ENCODE measurements at places on chromosomes 2 and 18.

DNA sequence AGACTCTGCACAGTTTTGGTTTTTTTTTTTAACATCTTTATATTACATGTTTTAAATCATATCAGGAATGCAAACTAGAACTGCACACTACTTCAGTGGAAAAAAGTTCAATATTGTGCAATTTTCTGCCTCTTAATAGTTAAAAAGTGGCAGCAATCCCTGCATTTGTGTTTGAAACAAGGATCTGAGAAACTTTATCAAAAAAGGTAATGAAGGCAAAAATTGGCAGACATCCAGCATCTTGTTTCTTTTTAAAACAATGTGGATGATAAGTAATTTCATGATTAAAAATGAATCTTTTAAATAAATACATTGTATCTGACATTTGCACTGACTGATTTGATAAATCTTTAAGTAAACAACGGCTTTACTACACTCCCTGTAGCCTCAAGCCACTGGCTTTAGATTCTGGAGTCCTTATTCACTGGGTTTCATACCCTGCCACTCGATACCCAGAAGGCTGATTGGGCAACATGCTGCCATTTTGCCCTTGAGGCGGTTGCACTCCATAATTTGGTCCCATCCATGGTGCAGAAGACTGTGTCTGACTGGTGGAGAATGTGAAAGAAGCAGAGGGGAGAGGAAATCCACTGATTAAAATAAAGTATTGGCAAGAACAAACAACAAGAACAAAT is 21.6 kb upstream of the C2orf42 start:
- no peak overlapping the region for H3K27ac ChIP-seq
- peaks cover 13% of the 10 kb centered on the region for H3K4me1 ChIP-seq
- H3K4me3 ChIP-seq: no peak overlapping the region
- H3K27me3 ChIP-seq: no peaks in the 10 kb centered on the region
- H3K36me3 ChIP-seq: peaks cover 64% of the 10 kb centered on the region

DNA sequence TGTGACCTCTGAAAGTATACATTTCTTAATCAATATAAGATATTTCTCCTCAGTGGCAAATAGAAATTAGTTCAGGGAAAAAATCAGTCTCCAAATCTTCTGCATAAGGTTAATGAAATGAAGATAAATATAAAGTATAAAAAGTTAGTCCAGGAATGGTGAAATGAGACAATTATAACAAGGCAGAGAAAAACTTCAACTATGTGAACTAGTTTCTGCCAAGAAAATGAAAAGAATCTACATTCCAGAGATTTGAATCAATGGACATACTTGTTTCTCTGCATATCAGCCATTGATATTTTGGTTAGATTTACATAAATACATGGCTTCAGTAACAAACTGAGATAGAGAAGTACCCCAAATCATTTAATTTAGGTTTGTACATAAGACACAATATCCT is 249.0 kb downstream of the EXOC6B start:
- H3K36me3 ChIP-seq: no peaks in the 10 kb centered on the region
- no peak overlapping the region for H3K27ac ChIP-seq
- H3K4me3 ChIP-seq: no peak overlapping the region
- H3K4me1 ChIP-seq: peaks cover 37% of the 10 kb centered on the region
- H3K27me3 ChIP-seq: no peaks in the 10 kb centered on the region

DNA sequence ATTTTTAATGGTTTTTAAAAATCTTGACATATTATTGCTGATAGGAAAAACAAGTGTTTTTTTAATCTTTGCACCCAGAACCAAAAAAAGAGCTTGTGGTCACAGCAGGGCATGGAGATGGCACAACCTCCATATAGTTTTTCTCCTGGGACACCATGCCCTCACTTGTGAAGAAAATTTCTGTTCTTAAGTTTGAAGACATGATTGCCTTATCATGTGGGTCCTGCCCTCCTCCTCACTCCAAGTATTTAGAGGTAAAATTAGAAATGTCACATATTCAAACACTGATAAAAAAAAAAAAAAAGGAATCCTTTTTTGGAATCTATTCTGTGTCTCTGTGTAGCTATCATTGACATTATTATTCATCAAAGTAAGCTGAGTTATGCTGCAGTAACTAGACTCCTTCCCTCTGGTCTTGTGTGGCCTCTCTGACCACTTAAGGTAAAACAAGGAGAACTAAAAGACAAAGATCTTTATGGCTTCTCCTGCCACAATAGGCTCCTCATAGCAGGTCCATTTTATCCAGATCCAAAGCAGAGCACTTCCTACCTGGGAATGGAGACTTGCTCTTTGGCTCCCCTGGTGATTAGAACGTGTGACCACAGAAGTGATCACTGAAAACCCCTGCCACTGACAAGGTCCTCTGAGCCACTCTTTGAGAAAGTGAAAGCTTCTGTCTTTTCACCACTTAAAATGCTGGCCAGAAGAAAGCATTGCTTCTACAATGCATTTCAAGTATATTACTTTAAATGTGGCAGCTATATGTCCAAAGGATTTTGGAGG is 19.8 kb downstream of the ADD2 start:
- DNase-seq: no peak
- peaks cover 31% of the 10 kb centered on the region for H3K27me3 ChIP-seq
- H3K4me1 ChIP-seq: no peaks in the 10 kb centered on the region

DNA sequence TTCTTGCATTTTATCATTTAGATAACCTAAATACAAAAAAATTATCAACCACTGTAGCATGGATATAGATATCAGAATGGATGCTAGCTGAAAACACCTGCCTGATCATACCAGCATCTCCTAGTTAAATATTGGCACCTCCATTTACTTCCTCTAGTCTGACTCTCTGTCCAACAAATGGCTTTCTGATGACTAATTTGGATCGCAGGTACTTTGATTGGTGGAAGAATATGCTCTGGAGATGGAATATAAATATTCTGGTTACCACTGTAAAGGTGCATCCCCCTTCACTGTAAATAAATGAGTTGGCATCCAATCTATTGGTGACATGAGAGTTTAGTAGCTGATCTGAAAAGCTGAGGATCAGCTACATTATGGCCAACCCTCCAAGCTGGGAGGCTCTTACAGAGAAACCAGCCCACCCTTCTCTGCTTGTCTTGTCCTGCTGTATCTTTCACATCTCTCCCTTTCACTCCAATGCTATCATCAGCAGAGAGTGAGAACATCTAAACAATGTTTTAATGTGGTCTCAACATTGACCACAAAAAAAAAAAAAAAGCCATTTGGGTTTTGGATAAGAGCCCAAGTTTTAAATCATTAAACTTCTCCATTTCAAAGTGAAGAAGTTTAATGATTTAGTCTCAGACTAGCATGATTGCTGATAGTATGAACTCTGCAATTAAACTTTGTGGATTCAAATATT is 90.5 kb downstream of the PMAIP1 start:
- no peak for DNase-seq
- no peak overlapping the region for H3K4me3 ChIP-seq
- H3K27ac ChIP-seq: no peak overlapping the region
- H3K36me3 ChIP-seq: no peaks in the 10 kb centered on the region
- H3K4me1 ChIP-seq: no peaks in the 10 kb centered on the region

GRCh38 chr2:178229927-178230326 is 35.6 kb downstream of the OSBPL6 start:
- no peak overlapping the region for H3K27ac ChIP-seq
- H3K4me3 ChIP-seq: no peak overlapping the region
- no peak for DNase-seq
- H3K4me1 ChIP-seq: no peaks in the 10 kb centered on the region
- no peaks in the 10 kb centered on the region for H3K27me3 ChIP-seq
- H3K36me3 ChIP-seq: no peaks in the 10 kb centered on the region

- DNase-seq: no peak
- peaks cover 6% of the 10 kb centered on the region for H3K4me1 ChIP-seq
- H3K27me3 ChIP-seq: no peaks in the 10 kb centered on the region
- no peak overlapping the region for H3K27ac ChIP-seq
- peak overlapping the region; percentile 30 for H3K4me3 ChIP-seq
Observed at GRCh38 chr2:230008708-230009066, 60.0 kb downstream of the SLC16A14 start.

- H3K4me1 ChIP-seq: no peaks in the 10 kb centered on the region
- H3K27ac ChIP-seq: no peak overlapping the region
- no peak overlapping the region for H3K4me3 ChIP-seq
- DNase-seq: no peak
- H3K27me3 ChIP-seq: no peaks in the 10 kb centered on the region
Observed at GRCh38 chr2:126825316-126825715, 73.4 kb upstream of the TEX51 start.
